ENCODE measurements at places on chromosomes 16 and 17.
A peak's percentile ranks its signal among the peaks of the same experiment; 100 is the strongest.

- no peak for DNase-seq
Observed at GRCh38 chr17:77466140-77466539, 325.4 kb downstream of the SEC14L1 start.

DNA sequence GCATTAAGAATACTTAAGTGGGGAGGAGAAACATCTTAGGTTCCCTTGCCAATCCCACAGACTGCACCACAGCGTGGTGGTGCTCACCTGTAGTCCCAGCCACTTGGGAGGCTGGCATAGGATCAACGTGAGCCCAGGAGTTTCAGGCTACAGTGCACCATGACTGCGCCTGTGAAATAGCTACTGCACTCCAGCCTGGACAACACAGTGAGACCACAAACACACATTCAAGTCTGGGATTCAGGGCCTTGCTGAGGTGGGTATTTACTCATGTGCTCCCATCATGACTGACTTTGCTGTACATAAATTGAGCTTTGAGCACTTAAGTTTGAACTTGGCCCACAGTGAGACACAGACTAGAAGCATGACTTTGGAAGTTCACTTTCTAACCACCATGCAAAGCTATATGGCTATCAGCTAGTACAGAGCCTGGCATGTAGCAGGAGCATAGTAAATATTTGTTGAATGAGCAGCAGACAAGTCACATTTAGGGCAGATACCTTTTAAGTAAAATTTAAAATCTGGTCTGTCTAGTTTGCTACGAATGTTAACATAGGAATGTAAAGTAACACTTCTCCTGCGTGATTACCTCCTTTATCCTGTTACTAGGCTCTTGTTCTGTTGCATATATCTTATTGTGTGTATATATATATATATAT is 33.5 kb downstream of the CEP95 start:
- DNase-seq, result no peak

- DNase-seq, result peak; percentile 46
Observed at GRCh38 chr17:28949185-28950016, 1.9 kb downstream of the PHF12 start.

- no peak for DNase-seq
Observed at GRCh38 chr16:66376577-66377305, 10.2 kb downstream of the CDH5 start.

DNA sequence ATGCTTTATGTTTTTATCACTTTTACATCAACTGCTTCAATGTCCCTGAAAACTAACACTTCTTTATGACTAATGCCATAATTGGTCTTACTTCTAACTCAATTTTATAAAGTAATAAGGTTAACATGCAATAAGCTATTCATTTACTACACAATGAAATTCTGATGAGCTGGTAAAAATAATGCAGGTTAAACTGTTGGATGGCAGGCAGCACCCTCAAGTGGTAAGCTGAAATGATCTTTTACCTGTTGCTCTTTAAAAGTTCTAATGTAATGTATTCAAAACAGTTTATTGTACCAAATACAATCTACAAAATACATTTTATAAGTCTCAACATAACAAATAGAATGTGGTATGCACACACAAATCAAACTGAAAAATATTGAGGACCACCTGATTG is 1280.3 kb downstream of the CDH8 start:
- no peak for DNase-seq

GRCh38 chr17:78748048-78748729 is 33.9 kb downstream of the CYTH1 start:
- no peak for DNase-seq

GRCh38 chr16:89602273-89602951 is 11.0 kb upstream of the DPEP1 start:
- DNase-seq, result peak; percentile 93

DNA sequence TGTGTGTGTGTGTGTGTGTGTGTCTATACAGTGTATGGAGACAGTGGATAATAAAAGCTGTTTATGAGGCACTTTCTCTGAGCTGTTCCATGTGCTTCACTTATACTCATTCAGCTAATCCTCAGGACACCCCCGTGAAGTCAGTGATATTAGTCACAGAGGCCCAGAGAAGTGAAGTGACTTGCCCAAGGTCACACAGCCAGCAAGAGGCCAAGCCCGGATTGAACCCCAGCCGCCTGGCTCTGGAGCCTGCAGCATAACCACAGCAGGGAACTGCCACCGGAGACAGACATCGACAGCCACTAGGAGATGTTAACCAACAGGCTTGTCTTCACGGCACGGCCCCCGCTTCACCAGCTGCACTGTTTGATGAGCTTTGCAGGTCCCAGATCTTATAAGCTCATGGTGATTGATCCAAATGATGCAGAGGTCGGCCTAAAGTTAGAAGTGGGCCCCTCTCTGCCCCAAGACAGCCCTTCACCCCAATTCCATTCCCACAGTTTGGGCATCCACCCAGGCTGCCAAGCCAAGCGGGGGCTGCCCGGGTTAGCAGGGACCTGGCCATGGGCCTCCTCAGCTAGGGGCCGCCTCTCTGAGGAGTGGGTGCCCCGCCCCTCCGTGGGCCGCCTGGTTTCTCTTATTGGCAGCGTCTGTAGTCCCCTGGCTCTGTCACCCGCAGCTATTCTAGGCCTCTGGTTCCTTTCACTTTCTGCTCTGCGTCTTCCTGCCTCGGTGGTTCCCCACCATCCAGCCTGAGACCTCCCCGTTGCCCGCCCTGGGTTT is 30.9 kb downstream of the SOCS1 start:
- DNase-seq, result no peak

All from RWPE1 (cell line).